ENCODE measurements at places on chromosomes 12 and 14.

DNA sequence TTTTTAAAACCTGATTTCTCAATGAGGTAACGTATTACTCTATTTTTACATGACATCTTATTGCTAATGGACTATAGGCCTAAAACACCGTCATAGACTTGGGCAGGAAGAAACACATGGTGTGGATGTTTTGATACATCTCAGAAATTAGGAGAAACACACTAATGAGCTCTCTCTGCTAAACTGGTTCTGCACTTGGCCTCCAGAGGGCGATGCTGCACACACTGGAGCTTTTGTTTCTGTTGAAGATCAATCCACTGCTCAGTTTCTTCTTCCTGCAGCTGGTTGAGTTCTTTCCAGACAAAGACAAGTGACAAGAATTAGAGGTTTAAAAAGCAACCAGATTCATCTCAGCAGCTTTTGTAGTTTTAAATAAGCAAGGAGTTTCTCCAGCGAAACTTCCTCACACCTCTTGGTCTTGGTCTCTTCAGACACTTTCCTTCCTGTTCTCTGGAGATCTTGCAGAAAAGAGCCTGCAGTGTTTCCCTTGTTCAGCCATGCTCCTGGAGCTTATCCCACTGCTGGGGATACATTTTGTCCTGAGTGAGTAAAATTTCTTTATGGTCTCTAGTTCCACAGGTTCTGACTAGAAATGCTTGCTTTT, 178.5 kb upstream of the OR4E1 start:
- peak overlapping the region; percentile 73 for H3K4me3 ChIP-seq
- peak; percentile 62 for DNase-seq
- H3K27me3 ChIP-seq, result peaks cover 9% of the 10 kb centered on the region
- peaks cover 11% of the 10 kb centered on the region for H3K4me1 ChIP-seq

DNA sequence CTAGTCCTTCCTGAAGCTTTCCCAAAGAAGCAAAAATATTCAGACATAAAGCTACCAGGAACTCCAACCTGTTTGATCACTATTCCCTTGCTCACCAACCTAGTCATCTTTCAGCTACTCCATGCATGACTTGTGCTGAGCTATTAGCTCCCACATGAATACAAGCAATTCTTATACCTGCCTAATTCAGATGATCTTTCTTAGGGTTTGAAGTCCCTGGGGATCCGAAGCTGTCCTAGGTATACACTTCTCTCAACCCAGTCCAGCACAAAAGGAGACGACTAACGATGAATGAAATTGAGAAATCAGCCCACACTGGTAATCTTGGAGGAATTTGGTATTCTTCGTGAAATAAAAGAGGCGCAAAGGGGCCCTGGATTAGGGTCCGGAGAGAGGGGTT, 631 bp upstream of the PTGR2 start:
- H3K27ac ChIP-seq, result peak overlapping the region; percentile 99
- no peaks in the 10 kb centered on the region for H3K27me3 ChIP-seq
- H3K36me3 ChIP-seq, result peaks cover 8% of the 10 kb centered on the region

GRCh38 chr12:75623631-75624154, 112.3 kb upstream of the KRR1 start:
- H3K4me1 ChIP-seq, result peaks cover 2% of the 10 kb centered on the region
- H3K27ac ChIP-seq, result peak overlapping the region; percentile 11
- H3K4me3 ChIP-seq, result no peak overlapping the region
- no peak for DNase-seq

GRCh38 chr12:91406920-91407341, 224.3 kb upstream of the DCN start:
- no peaks in the 10 kb centered on the region for H3K36me3 ChIP-seq
- no peak for DNase-seq
- H3K4me3 ChIP-seq, result no peak overlapping the region

DNA sequence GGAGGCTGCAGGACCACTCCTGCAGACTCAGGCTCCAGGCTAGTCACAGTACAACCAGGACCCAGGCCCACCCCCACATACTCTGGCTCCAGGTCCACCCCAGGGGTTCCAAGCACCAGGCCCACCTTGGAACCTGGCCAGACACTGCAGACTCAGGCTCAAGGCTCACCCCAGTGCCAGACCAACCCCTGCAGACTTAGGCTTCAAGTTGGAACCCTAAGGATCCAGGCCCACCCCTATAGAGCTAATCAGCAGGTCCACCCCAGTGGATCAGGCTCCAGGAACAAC, 8.8 kb downstream of the WASHC3 start:
- H3K4me1 ChIP-seq, result peaks cover 27% of the 10 kb centered on the region
- H3K36me3 ChIP-seq, result peaks cover 41% of the 10 kb centered on the region
- no peak overlapping the region for H3K27ac ChIP-seq
- no peaks in the 10 kb centered on the region for H3K27me3 ChIP-seq
- no peak overlapping the region for H3K4me3 ChIP-seq

GRCh38 chr12:64400041-64400440, 4.2 kb upstream of the XPOT start:
- DNase-seq, result no peak
- H3K27ac ChIP-seq, result no peak overlapping the region
- peaks cover 3% of the 10 kb centered on the region for H3K4me1 ChIP-seq
- H3K4me3 ChIP-seq, result no peak overlapping the region
- H3K36me3 ChIP-seq, result peaks cover 1% of the 10 kb centered on the region

DNA sequence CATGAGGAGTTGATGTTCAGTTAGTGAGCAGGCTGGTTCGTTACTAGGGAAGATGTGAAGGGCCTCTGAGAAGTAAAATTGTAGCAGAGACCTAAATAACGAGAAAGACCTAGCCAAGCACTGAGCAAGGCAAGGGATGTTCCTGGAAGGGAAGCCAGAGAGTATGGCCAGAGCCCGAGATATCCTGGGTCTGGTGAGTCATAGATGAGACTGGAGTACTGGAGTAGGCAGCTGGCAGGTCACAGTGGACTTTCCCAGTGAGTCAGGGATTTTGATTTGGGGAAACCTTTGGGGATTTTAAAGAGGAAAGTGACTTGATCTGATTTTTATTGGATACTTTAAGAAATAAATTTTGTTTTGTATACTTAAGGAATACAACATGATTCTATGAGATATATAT, 369.0 kb downstream of the DIO2 start:
- DNase-seq, result no peak
- no peaks in the 10 kb centered on the region for H3K36me3 ChIP-seq
- H3K27ac ChIP-seq, result no peak overlapping the region
- H3K4me1 ChIP-seq, result no peaks in the 10 kb centered on the region
- H3K4me3 ChIP-seq, result no peak overlapping the region

GRCh38 chr12:45568808-45569207, 160.7 kb upstream of the ARID2 start:
- no peak overlapping the region for H3K4me3 ChIP-seq
- no peaks in the 10 kb centered on the region for H3K27me3 ChIP-seq
- no peak overlapping the region for H3K27ac ChIP-seq

DNA sequence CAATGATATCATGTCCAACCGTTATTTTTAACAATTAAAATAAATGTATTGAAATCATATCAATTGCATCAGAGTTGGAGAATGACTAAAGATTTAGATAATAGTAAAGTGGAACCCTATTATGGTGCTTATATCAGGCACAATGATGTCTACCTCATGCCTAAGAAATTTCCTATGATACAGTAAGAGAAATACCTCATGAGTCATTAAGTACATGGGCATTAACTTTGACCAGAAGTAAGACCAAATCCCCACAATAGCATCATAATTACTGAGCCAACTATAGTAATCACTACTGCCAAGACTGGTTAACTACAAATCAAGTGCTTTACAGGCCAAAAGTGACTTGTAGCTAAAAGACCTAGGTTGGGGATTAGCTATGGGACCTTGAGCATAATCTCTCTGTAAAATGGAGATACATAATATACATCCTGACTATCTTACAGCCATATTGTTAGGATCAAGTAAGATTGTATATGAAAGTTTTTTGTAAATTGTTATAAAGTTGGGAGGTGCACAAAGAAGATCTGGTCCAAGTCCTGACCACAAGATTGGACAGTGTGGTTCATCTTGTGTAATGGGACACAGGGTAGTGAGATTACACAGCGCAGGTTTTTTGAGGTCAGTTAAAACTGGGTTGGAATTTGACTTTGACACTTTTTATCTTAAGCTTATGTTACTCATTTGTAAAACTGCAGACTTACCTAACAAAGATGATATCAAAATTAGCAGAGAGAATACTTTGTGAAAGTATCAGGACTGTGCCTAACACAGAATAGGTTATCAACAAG, 60.5 kb downstream of the ERGIC2 start:
- no peaks in the 10 kb centered on the region for H3K27me3 ChIP-seq
- H3K4me3 ChIP-seq, result no peak overlapping the region
- no peak for DNase-seq
- peaks cover 16% of the 10 kb centered on the region for H3K4me1 ChIP-seq
- H3K36me3 ChIP-seq, result peaks cover 24% of the 10 kb centered on the region

GRCh38 chr12:97921979-97922722, 459.5 kb downstream of the RMST start:
- peaks cover 3% of the 10 kb centered on the region for H3K27me3 ChIP-seq
- no peak for DNase-seq
- no peaks in the 10 kb centered on the region for H3K4me1 ChIP-seq
- H3K27ac ChIP-seq, result no peak overlapping the region

DNA sequence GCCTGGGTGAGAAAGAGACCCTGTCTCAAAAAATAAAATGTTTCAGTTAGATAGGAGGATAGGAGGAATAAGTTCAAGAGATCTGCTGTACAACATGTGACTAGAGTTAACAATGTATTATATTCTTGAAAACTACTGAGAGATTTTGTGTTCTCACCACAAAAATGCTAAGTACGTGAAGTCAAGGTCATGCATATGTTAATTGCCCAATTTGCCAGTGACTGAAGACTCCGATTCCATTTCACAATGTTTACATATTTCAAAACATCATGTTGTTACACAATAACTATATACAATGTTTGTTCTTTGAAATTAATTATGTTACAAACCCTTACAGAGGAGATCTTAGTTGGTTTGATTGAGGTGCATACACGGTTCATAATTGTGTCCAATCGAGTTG, 52.1 kb downstream of the SLC15A4 start:
- H3K36me3 ChIP-seq, result no peaks in the 10 kb centered on the region
- H3K4me1 ChIP-seq, result no peaks in the 10 kb centered on the region
- no peak overlapping the region for H3K27ac ChIP-seq
- H3K27me3 ChIP-seq, result peaks cover 11% of the 10 kb centered on the region

DNA sequence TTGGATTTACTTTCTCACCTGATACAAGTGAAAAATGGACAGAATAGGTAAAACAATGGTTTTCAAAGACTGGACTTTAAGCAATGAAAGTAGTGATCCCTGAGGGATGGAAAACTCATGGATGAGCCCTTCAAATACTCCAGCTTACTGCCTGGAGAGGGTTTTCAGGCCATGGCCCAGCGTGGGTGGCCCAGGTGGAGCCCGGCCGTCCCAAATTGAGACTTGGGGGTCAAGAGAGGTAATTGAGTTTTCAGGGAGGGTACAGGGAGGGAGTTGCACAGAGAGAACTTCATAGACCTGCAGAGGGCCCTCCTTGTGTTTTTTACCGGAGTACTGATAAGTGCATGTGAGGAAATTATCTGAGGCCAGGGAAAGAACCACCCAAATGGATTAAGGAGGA, 37.2 kb downstream of the RAN start:
- no peak for DNase-seq
- peaks cover 24% of the 10 kb centered on the region for H3K27me3 ChIP-seq
- no peaks in the 10 kb centered on the region for H3K4me1 ChIP-seq
- H3K4me3 ChIP-seq, result no peak overlapping the region
- H3K27ac ChIP-seq, result no peak overlapping the region

- no peak for DNase-seq
- no peaks in the 10 kb centered on the region for H3K4me1 ChIP-seq
- H3K4me3 ChIP-seq, result no peak overlapping the region
- no peaks in the 10 kb centered on the region for H3K36me3 ChIP-seq
- H3K27ac ChIP-seq, result no peak overlapping the region
Observed at GRCh38 chr14:94656043-94656442, 43.9 kb downstream of the SERPINA3 start.

DNA sequence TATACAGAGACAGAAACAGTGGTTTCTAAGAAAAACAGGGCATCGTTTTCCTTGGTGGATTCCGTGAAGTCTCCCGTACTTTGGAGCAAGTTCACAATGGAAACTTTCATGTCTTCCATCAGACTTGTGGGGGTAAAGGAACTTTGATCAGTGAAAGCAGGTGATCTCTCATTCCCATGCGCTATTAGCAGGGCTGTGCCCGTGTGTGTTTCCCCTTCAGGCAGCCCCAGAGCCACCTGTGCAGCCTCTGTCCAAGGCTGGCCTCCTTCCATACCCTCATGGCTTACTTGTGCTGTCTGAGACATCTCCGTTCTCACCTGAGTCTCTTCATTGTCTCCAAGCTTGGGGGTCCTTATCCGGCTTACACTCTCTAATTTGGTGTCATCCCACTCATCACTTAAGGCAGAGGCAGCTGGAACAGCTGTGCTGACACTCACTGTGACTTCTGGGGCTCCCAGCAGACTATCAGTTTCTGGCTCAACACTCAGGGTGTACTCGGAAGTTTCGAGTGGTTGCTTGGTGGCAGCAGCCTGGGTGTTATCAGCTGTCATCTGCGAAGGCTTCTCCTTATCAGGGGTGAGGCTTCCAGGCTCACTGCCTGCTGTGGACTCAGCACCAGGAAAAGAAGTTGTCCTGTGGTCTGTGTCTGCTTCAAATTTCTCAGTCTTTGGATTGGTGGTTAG, 13.8 kb downstream of the ARMH4 start:
- no peaks in the 10 kb centered on the region for H3K36me3 ChIP-seq
- no peaks in the 10 kb centered on the region for H3K4me1 ChIP-seq
- no peak overlapping the region for H3K4me3 ChIP-seq
- no peak overlapping the region for H3K27ac ChIP-seq

- H3K27ac ChIP-seq, result no peak overlapping the region
- H3K27me3 ChIP-seq, result peaks cover 4% of the 10 kb centered on the region
- peaks cover 7% of the 10 kb centered on the region for H3K4me1 ChIP-seq
Observed at GRCh38 chr12:89325495-89325894, 26.8 kb downstream of the DUSP6 start.

GRCh38 chr14:34036319-34036766, 85.5 kb upstream of the EGLN3 start:
- no peaks in the 10 kb centered on the region for H3K4me1 ChIP-seq
- no peak for DNase-seq
- H3K27ac ChIP-seq, result no peak overlapping the region
- peaks cover 3% of the 10 kb centered on the region for H3K27me3 ChIP-seq
- H3K4me3 ChIP-seq, result no peak overlapping the region

GRCh38 chr14:75310295-75311111, 31.9 kb downstream of the FOS start:
- H3K36me3 ChIP-seq, result no peaks in the 10 kb centered on the region
- H3K27ac ChIP-seq, result no peak overlapping the region
- DNase-seq, result no peak
- H3K4me3 ChIP-seq, result no peak overlapping the region

GRCh38 chr14:77052281-77053044, 24.0 kb upstream of the IRF2BPL start:
- H3K4me3 ChIP-seq, result no peak overlapping the region
- H3K36me3 ChIP-seq, result no peaks in the 10 kb centered on the region
- H3K4me1 ChIP-seq, result peaks cover 19% of the 10 kb centered on the region
- H3K27me3 ChIP-seq, result no peaks in the 10 kb centered on the region
- peak overlapping the region; percentile 50 for H3K27ac ChIP-seq

GRCh38 chr14:73428353-73428824, 30.0 kb downstream of the NUMB start:
- no peak overlapping the region for H3K4me3 ChIP-seq
- DNase-seq, result no peak
- no peak overlapping the region for H3K27ac ChIP-seq
- H3K36me3 ChIP-seq, result peaks cover 2% of the 10 kb centered on the region
